ENCODE measurements at places on chromosomes 1 and 21.

- DNase-seq: no peak
Measured at GRCh38 chr1:242456726-242457269, 67.7 kb downstream of the PLD5 start.

DNA sequence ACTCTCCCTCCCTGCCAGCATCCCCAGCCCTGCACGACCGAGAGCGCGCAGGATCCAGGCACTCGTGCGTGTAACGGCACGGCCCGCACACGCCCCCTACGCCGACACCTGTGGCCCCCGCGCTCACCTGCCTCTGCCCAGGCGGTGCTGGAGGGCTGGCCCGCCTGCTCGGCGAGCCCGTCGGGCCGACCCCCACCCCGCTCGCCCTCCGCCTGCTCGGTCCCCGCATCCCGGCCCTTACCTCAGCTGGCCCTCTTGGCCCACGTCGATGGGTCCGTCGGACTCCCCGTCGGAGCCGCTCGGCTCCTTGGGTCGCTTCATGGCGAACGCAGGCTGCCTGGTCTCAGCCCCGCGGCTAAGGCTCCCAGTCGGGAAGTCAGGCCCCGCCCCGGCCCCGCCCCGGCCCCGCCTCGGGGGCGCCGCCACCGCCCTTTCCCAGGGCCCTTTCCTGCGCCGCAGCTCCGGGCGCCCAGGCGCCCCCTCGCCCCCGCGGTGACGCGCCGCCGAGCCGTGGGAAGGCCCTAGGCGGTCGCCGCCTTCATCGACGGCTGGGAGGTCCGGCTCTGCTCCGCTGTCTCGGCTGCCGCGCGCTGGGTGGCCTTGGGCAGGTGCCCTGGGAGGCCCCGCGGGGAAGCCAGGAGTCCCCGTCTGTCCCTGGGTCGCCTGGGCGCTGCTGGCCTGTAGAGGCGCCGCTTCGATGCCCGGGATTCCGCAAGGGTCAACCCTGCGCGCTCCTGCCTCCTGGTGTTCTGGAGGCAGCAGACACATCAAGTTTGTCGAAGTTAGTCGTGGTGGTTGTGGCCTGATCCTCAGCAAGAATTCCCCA lies at the start of gene HEYL:
HEYL (minus strand) TSS at position 339 of the 826 bp plus-strand sequence; CDS start at position 321, 18 bp downstream.
- peak; percentile 85 for DNase-seq

GRCh38 chr1:9766759-9767442 lies 56.9 kb downstream of the CLSTN1 start:
- no peak for DNase-seq

DNA sequence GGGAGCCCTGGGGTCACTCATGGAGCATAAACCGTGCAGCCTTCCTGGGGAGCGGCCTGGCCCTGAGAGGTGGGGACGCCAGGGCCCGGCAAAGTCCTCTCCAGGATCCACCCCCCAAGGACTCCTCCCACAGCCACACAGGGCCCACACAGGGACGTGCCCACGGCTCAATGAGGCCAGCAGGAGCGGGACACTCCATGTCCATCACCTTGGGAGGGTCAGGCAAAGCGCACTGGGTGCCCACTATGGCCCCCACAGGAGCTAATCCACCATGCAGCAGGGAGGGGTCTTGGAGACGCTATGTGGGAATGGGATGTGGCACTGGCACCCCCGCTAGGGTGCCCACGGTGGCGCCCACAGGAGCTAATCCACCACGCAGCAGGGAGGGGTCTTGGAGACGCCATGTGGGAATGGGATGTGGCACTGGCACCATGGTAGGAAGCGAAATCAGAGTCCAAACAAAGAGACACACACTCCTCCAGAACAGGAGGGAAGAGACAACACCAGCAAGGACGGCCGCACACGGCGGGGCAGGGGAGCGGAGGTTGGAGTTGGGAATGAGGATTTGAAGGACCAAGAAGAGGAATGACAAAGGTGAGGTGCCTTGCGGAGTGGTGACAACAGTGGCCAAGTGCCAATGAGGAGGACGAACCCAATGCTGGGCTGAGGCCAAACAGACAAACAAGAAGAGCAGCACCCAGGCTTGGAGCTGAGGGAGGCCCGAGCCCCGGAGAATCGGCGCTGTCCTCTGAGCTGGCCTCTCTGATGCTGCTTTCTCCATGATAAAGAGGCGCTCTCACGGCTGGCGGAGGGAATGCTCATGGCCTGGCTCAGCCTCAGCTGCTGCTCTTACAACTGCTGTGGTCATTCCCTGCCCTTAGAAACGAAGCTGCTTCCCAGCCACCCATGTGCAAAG lies 18.1 kb upstream of the SLC19A1 start:
- DNase-seq: no peak

GRCh38 chr1:85504417-85504816 lies 39.5 kb upstream of the DDAH1 start:
- DNase-seq: no peak

DNA sequence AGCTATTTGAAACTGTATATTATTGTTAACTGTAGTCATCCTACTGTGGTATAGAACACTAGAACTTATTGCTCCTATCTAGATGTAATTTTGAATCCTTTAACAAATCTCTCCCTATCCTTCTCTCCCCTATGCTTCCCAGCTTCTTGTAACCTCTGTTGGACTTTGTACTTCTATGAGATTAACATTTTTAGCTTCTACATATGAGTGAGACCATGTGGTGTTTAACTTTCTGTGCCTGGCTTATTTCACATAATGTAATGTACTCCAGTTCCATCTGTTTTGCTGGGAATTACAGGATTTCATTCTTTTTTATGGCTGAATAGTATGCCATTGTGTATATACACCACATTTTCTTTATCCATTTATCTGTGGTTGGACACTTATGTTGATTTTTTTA lies 64.5 kb upstream of the KIAA1614 start:
- no peak for DNase-seq

DNA sequence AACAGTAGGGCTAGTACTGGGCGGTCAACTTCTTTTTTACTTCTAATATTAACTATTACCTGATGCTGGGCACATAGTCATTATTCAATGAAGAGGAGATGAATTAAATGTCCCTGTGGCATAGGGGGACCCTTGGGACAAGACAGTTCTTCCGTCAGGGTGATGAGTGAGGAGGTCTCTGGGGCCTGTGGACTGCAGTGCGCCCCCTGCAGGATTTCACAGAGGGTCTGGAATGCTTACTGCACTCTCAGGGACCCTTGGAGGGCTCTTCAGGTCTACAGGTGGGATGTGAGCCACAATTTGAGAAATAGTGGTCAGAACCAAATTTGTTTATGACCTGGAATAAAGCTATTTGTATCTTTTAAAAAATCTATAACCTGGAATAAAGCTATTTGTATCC lies 149.4 kb downstream of the FAM78B start:
- no peak for DNase-seq

DNA sequence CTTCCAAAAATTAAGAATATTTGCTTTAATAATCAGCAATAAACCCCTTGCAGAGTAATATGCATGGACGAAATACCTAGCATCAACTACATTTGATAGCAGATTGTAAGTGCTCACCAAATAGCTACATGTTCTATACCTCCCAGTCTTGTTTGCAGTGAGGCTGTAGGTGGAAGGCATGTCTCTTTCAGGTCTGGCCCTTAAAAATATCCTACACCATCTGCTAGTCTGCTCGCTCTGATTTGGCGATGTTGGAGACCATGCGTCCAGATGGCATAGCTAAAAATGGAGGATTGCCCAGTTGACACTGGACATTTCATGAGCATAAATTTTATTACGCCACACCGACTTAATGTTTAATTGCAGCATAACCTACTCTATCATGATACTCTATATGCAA lies 47.1 kb downstream of the SSX2IP start:
- no peak for DNase-seq

DNA sequence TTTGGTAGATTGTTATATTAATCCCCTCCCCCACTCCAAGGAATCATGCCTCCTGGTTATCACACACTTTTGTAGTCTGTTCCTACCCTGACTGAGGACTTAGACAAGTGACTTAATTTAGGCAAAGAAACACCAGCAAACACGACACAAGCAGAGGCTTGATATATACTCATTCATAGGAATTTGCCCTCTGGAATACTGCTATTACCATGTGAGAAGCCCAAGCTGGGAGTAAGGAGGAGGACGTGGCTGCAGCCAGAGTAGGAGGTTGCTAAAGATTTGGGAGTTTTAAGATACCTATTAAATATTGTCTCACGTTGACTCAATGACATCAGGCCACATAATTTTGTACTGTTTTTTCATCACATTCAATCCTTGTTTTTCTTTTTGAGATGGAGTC lies 100.2 kb downstream of the LRRC53 start:
- DNase-seq: no peak

DNA sequence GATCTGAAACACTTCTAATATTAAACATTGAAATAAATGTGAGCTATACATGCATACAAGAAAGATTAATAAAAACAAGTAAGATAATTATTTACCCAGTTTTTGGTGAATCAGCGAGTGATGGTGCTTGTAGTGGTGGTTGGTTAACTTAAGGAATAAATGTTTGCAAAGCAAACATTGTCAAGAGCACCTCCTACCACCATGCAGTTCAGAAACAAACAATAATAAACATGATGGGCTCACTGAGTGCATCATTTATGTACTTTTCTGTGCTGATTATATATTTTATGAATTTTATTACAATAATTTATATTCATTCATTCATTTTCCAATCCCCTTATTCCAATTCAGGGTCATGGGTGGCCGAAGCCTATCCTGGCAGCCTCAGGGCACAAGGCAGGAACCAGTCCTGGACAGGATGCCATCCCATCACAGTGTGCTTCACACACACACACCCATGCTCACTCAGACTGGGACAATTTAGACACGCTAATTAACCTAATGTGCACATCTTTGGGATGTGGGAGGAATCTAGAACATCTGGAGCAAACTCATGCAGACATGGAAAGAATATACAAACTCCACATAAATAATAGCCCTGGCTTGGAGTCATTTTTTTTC lies 57.8 kb downstream of the ZMYM4 start:
- DNase-seq: no peak

DNA sequence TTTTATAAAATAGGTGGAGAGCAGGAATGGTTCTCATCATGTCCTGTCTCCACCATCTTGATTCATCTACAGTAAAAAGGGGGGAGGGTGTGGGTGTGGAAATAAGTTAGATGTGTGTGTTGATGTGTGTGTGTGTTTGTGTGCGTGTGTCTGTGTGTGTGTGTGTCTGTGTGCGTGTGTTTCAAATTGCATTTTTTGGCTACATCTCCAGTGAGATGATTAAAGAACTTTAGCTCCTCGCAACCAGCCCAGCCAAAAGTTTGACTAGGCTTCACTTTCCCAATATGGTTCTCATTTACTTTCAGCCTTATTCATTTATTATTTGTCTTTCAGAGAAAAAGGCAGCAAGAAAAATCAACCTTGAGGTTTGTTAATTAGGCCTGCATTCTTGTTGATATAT lies 14.7 kb upstream of the HAO2 start:
- DNase-seq: no peak

All from transverse colon (tissue), 4 donors.